Left ventricle myocardium superior (tissue), 1 donor: ENCODE measurements at places on chromosomes 2 and 18. TPM values are rescaled to one million over a fixed set of nuclear protein-coding genes. Genes with fewer than 3 reads are reported as not detected.

The SMYD1 gene
- 492 TPM for total RNA-seq

The HTR2B gene
- total RNA-seq, result 0.50 TPM

The SERPINB10 gene
- not detected for total RNA-seq

The SCTR gene
- total RNA-seq, result 1.0 TPM

The UGT1A3 gene
- not detected for total RNA-seq

The ZSWIM2 gene
- total RNA-seq, result not detected

The HOXD4 gene
- total RNA-seq, result 0.22 TPM

The CYP1B1 gene
- 16.9 TPM for total RNA-seq

The TDRD15 gene
- total RNA-seq, result not detected

The DSC2 gene
- 34.1 TPM for total RNA-seq

The RESP18 gene
- total RNA-seq, result not detected

The ANO7 gene
- total RNA-seq, result 1.1 TPM

The STAT4 gene
- 0.57 TPM for total RNA-seq

The ABCG8 gene
- total RNA-seq, result not detected

The SERPINB12 gene
- not detected for total RNA-seq

The DSG1 gene
- total RNA-seq, result 0.77 TPM

The LYG2 gene
- total RNA-seq, result not detected

- no peak for DNase-seq
These were observed 83.1 kb downstream of the EFEMP1 start for GRCh38 chr2:55840460-55840859.

DNA sequence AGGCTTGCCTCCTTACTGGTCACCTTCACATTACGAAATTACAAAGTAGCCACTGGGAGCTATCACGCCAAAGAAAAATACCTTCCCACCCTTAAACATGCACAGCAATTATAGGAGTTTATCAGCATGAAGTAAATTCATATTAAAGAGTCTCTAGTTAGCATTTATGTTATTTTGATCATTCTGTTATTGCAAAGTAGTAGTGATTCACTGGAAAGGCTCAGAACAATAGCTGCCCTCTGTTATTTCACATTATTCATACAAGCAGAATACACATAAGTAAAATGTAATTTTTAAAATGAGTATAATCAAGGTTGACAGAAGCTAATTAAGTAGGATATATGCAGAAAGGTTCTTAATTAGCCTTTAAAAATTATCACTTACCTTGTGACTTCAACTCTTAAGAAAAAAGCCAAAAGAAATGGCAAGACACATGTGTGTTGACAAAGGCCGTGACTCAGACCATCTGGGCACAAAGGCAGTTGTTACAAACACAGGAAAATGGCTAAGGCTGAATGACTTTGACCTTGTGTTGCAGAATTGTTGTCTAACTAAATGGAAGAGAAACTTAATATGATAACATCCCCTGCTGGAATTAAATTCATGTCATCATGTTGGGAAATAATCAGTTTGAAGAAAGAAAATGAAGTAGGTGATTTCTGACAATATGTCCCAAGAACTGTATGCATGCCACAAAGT, 108.3 kb downstream of the ARL6IP6 start:
- DNase-seq, result no peak

DNA sequence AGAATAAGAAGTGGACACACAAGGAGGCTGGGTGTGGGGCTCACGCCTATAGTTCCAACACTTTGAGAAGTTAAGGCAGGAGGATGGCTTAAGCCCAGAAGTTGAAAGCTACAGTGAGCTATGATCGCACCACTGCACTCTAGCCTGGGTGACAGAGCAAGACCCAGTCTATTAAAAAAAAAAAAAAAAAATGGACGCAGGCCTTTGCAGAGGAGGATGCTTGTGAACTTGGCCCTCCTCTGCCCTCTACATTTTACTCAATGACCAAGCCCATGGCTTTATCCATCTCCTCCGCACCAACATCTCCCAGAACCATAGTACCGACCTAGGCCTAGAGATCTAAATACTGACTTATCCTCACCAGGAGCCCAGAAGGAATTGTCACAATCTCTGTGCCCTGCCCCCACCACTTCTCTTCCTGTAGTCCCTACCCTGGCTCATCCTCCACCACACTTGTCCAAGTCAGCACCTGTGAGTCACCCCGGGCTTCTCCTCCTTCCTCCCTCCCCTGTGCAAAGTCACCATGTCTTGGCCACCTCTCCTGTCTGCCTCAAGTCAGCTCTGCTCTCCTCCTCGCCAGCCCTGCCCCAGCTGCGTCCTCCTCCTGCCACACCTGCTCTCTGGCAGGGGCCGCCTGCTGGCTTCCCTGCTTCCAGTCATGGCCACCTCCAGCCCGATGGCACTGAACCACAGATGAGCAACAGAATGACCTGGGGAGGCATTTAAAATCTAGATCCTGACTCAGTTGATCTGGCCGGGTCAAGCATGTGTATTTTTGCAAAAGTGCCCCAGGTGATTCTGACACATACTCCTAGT, 35.8 kb upstream of the ASPRV1 start:
- DNase-seq, result no peak

- DNase-seq, result no peak
These were observed 31.1 kb upstream of the PPP1R1C start for GRCh38 chr2:181954538-181954883.

DNA sequence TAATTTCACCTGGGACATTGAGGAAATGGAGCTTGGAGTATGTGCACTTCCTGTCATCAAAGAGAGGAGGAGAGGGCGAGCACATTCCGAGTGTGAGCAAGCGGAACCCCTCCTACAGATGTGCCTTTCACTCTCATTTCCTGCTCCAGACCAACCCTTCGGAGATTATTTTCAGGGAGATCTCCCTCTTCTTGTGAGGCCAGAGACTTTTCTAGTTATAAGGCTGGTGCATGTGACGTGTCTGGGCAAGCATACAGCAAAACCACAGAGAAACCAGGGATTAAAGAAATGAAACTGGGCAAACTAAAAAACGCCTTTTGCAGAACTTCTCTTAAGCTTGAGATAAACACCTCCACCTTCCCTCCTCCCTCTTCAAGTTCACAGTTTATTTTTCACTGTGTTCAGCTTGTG, 409.2 kb upstream of the TCF4 start:
- DNase-seq, result no peak

DNA sequence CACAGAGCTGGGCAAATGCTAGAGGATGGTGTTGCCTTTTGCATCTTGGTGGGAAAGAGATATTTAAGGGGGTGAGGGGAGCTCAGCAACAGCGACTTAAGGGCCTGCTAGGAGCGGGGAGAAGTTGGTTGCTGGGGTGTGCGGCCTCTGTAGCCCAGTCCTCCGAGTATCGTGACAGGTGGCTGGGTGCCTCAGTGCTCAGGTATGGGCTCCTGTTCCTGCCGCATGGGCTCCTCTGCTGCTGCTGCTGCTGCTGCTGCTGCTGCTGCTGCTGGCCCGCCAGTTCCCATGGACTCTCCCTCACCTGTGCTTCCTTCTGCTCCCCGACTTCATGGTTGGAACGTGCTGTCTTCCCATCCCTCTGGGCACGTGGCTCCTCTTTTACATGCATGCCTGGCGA, 22.0 kb downstream of the AGAP1 start:
- no peak for DNase-seq

DNA sequence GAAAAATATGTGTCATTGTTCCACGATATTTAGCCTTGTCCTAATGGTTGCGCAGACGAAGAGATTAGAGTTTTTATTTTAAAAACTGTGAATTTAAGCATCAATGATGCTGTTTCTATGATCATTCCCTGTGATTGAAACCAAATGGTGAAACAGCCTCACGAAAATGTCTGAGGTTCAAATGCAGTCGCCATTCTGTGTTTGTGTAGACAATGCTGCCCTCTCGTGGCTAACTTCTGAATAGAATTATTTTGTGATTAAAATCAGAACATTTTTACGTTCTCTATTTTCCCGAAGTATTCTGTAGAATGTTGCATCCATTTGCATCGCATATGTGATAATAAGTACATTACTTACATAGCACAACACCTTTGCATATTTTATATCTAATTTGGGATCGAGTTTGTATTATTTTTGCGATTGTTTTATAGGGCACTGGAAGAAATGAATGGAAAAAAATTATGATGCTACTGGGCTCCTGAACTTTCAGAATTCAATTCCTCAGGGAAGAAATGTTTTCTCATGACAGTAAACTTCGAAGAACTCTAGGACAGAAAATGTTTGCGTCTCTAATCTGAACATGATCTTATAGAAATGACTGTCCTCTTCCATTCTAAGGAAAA, 54.8 kb upstream of the CREB1 start:
- no peak for DNase-seq

- DNase-seq, result no peak
These were observed 233.8 kb upstream of the SPRED2 start for GRCh38 chr2:65666156-65666725.

DNA sequence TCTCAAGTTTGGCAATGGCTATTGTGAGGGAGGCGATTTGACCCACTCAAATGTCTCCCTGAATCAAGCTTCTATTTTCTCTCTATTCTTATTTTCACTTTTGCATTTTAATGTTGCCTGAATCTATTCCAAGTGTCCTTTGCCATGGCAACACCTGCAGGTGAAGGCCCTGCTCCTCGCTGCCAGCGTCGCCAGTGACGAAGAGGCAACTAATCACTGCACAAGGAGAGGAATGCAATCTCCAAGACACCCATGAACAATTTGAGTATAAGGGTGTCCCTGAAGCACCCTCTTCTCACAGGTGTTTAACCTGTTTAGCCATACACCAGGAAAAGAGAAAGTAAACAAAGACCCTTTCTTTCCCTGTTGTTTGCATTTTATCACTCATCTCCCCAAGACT, 165.6 kb upstream of the VRK2 start:
- no peak for DNase-seq

GRCh38 chr2:103656558-103656957, 894.7 kb downstream of the TMEM182 start:
- DNase-seq, result no peak

GRCh38 chr2:140654565-140654964, 1476.3 kb downstream of the LRP1B start:
- DNase-seq, result no peak

- no peak for DNase-seq
These were observed 792.3 kb downstream of the DPP10 start for GRCh38 chr2:115234737-115235136.

- no peak for DNase-seq
These were observed 104.9 kb downstream of the RBMS1 start for GRCh38 chr2:160388464-160389263.

GRCh38 chr2:28175028-28175427, 217.6 kb upstream of the FOSL2 start:
- no peak for DNase-seq

GRCh38 chr2:45821558-45822271, 170.2 kb downstream of the PRKCE start:
- peak; percentile 68 for DNase-seq

GRCh38 chr2:32617599-32618189, 10.2 kb upstream of the TTC27 start:
- no peak for DNase-seq

- no peak for DNase-seq
These were observed 145.0 kb downstream of the DAW1 start for GRCh38 chr2:228016402-228016801.

GRCh38 chr2:130837811-130838565, 1.3 kb downstream of the ARHGEF4 start:
- DNase-seq, result no peak

DNA sequence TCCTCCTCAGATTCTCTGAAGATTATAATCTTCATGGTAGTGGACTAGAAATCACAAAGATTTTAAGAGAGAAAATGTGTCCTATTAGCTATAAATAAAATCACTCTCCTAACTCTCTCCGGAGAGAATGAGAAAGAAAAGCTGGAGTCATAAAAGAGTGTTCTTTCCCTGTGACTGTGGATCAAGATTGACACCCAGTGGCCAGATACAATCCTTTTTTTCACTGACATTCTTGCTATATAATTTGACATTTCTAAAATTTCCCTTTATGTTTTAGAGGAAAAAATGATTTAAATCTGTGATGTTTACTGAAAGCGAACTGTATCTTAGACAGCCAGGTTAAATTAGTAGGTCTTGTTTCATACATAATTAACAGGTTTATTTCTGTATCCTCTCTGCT, 35.4 kb upstream of the LRP2 start:
- DNase-seq, result no peak

GRCh38 chr18:59484561-59485328, 125.7 kb upstream of the LMAN1 start:
- no peak for DNase-seq

- no peak for DNase-seq
These were observed 120.0 kb downstream of the DOCK10 start for GRCh38 chr2:224922142-224922727.

- no peak for DNase-seq
These were observed 1.1 kb upstream of the ASAP2 start for GRCh38 chr2:9205486-9205885.

- DNase-seq, result no peak
These were observed 74.2 kb downstream of the HS1BP3 start for GRCh38 chr2:20576598-20577115.

GRCh38 chr2:15886231-15886630, 54.1 kb upstream of the MYCN start:
- DNase-seq, result no peak

DNA sequence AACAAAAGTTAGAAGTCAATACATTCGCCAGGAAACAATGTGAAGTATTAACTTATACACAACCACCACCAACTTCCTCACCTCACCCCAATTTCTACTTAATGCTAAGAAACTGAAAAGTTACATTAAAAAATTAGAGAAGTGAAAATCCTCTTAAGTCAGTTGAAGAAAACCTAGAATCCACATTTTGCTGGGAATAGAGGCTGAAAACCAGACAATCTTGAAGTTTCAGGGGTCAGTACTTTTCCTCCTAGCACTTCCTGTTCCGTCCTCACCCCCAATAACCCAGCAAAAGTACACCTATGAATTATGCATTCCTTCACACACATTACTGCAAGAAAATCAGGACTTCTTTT, 6.3 kb downstream of the YES1 start:
- no peak for DNase-seq

DNA sequence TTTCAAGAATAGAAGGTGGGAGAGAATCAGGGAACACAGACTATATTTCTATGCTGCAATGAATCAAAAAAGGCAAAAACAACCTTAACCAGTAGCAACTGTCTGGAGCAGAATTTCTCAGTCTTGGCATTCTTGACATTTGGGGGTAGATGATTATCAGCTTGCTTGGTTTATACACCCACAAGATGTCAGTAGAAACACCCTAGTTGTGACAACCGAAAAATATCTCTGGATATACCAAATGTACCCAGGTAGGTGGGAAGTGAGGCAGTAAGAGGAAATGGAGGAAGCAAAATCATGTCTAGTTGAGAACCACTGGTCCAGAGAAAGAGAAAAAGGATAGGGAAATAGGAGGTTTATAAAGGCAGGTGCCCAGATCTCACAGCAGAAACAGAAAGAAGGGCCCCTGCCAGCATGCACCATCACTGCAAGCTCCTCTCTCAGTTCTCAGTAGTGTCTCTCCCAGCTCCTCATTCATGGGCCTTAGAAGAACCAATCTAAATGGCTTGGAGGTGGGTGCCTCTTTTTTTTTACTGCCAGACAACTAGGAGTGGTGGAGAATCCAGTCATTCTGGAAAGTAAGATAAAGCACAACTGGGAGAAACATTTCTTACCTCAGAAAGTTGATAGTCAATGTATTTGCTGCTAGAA, 50.4 kb downstream of the MBD2 start:
- no peak for DNase-seq

GRCh38 chr2:7962161-7962560, 719.7 kb upstream of the ID2 start:
- DNase-seq, result no peak
